ENCODE measurements at places on chromosomes 1 and 21.

DNA sequence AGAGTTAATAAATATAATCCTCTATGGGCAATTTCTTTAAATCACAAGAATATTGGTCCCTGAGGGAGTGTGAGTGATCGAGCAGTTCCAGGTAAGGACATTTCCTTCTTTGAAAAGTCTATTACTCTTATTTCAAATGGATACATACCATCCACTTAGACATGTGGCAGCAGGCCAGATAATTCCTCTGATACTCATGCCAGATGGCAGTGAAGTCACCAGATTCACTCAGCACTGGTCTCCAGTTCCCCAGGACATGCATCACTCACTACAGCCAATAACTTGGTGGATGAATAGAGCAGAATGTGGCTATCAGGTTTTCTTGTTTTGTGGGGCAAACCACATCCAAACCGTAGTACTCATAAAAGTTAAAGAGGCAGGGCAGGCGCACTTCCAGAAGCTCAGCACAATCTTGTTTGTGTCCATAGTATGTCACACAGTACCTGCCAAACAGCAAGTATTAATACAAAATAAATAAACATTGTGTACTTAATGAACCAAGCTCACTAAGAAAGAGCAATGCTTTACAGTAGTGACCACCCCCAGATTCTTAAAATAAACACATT, 74.2 kb upstream of the CD53 start:
- DNase-seq: no peak

DNA sequence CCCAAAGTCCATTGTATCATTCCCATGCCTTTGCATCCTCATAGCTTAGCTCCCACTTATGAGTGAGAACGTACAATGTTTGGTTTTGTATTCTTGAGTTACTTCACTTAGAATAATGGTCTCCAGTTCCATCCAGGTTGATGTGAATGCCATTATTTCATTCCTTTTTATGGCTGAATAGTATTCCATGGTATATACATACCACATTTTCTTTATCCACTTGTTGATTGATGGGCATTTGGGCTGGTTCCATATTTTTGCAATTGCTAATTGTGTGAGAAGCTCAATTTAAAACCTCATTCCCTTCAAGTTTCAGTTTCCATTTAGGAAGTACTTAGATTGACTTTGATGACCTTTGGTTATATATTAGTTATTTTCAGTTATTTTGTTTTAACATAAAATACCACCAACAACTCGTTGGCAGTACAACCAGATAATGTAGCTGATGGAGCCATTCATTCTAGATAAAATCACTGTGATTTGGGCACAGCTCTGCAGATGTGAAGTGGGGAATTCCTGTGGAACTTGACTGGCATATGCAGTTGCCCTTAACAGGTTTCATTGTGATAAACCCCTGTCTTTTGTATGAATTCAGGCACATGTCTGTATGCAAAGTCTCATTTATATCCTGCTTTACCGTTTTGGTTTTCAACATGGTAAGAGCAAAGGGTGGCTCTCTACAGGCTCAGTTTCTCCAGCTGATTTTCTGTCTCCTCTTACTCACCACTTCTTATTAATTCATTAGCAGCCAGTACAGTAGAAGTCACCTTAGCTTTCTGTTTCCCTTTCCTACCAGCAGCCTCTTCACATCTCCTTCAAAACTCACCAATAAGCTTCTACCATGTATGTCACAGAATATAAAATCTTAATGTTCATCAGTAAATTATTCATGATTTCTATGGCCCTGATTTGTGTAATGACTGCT, 170.9 kb downstream of the C1orf21 start:
- DNase-seq: no peak

DNA sequence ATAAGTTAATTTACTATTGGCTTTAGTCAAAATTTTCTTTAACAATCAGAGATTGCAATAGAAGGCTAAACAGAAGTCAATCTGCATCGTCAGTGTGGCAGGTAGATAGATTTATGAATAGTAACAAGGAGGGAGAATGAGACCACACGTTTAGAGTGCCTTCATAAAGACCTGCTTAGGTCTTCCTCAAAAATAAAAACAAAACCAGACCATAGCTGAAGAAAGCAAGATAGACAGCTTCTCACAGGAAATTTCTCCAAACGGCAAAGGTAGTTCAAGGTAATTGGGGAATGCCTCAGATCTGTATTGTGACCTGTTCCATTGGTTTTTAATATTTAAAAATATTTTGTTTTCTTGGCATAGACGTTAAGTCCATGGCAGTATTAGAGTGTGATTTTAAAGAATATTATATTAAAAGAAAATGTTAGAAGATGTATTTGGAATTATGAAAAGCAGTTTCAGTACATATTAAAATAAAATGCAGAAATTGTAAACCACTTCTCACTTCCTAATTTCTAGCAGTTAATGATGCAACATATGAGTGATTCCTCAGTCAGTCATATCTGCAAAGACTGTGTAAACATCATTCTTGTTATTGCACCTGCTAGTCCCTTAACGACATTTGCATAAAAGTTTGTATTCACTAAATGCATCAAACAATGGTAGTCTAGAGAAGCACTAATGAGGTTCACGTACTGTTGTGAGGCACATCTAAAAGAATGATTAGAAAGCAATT, 278.0 kb downstream of the HLX start:
- DNase-seq: no peak

DNA sequence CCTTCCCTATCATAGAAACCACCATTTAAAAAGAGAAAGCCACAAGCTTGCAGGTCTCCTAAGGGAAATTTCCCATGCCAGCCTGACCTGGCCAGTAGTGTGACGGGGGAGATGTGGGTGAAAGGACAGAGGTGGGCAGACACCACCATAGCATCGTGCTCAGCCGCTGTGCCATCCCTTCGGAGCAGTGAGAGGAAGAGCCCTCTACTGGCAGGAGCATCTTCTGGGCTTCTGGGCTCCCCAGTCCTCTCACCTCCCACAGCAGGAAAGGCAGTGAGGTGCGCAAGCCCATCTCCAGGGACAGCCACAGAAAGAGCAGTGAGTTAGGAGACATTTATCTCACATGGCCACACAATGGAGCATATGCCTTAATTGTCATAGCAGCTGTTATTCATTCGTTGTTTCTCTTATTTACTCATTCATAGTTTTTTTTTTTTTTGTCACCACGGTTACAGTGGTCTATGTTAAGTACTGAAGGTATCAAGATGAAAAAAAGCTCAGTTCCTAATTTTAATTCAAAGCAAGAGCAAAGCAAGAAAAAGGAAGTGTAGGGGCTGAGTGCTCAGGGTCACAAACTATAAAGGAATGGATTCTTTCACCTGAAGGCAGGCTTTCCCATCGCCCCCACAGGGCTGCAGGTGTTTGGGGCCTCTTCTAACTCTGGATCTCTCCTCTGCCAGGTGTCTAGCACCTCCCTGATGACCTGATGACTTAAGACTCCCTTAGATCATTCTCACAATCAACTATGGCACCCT, 48.8 kb upstream of the CAMK1G start:
- no peak for DNase-seq

- DNase-seq: no peak
These were observed 141.8 kb downstream of the RGS7 start for GRCh38 chr1:241215203-241215602.

DNA sequence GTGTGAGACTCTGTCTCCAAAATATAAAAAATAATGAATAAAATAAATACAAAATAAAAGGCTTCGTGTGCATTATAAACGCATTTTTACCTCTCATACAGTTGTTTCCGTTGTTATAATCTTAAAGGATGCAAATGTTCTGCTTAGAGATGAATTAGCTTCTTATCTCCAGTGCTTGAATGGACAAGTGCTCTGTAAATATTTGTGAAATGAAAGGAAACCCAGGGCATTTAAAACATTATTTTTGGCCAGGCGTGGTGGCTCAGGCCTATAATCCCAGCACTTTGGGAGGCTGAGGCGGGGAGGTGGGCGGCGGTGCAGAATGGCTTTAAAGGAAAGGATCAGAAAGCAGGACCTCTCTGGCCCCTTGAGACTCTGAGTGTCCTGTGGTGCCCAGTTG, 94.5 kb downstream of the HUNK start:
- DNase-seq: no peak

- peak; percentile 59 for DNase-seq
These were observed 134.4 kb downstream of the OMA1 start for GRCh38 chr1:58412071-58412580.

GRCh38 chr1:59046730-59047157, 250.2 kb upstream of the FGGY start:
- no peak for DNase-seq

DNA sequence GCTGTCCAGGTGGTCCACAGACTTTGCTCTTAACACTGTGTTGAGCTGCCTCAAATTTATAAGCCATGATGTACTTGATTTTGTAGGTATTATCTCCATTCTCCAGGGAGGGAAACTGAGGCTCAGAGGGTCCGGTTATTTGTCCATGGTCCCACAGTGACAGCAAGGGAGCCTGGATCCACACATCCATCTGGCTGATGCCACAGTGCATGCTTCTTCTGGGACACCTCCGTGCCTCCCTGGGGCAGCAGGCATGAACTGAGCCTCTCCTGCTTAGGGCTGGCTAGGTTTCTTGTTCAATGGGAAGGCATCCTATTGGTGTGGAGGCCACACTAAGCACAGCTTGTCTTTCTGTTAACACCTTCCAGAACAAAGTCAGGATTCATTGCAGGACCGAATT, 317.3 kb downstream of the AJAP1 start:
- DNase-seq: no peak

DNA sequence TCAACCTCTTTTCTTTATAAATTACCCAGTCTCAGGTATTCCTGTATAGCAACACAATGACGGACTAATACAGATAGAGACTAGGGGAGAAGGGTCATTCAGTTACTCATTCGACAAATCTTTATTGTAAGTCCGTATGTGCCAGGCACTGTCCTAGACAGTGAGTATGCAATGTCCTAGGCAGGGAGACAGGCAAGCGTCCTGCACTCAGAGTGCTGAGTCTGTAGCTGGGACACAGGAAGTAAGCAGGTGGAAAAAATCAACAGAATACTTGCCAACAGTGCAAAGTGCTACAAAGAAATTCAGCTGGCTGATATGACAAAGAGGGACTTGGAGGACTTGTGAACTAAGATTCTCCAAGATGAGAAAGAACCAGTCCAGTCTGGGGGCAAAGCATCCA, 92.2 kb upstream of the ZBTB40 start:
- DNase-seq: no peak

DNA sequence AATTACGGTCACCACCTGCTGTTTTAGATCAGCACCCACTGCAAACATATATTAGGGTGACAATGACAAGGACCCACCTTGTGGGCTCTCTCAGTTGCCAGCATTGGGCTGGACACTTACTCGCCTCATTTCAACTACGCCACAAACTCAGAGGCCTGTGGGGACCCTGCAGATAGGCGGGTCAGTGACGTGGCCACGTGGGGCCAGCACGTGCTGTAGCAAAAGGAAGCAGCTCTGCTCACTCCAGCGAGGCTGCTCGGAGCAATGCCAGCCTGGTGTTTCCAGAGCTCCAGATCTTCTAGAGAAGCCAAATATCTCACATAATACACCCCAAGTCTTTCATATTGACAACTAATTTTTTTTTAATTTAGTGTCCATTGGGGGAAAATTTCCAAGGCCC, 76.7 kb upstream of the TMEM51 start:
- DNase-seq: no peak

DNA sequence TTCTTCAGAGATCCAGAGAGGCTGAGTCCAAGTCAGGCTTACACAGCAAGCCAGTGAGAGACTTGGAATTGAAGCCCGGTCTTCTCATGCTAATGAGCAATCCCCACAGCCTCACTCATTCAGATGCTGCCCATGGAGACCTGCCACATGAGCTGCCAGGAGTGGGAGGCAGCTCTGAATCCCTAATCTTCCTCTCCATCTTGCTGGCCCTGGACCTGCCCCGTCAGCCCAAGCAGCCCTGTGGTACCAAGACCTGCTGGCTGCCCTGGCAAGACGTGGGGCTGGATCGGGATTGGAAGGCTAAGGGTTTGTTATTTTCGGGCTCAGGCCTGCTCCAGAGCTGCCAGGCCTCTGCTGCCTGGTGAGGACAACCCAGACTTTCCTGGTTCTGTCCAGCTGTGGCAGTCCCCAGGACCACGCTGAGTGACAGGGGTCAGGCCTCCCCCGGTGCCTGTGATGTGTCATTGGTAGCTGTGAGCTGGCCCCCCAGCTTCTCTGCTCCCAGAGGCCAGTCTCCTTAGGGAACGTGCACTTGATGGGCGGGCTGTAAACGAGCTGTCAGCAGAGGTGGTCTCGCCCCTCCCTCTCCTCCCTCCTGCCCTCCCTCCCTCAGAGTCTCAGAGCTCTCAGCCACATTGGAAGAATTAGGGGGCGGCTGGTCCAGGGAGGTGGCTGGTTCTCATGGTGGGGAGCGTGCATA, 135.0 kb downstream of the FOXD2 start:
- DNase-seq: no peak

DNA sequence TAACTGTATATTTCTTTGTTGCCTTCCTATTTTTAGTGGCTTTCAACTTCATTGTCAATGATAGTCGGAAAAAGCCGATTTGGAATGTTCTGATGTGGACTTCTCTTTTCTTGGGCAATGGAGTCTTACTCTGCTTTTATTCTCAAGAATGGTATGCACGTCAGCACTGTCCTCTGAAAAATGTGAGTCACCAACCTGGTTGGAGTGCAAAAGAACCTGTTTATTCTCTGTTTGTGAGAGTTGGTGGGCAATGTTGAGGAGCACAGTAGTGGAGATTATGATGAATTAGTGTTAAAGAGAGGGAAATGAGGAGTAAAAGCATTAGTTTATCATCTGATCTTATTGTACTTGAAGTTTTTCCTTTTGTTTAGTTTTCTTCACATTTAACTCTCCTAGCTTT, 14.5 kb upstream of the AXDND1 start:
- DNase-seq: peak; percentile 50
